ENCODE measurements at places on chromosomes 11 and 22.

- no peak for DNase-seq
Observed at GRCh38 chr11:19419808-19420207, 179.1 kb upstream of the E2F8 start.

DNA sequence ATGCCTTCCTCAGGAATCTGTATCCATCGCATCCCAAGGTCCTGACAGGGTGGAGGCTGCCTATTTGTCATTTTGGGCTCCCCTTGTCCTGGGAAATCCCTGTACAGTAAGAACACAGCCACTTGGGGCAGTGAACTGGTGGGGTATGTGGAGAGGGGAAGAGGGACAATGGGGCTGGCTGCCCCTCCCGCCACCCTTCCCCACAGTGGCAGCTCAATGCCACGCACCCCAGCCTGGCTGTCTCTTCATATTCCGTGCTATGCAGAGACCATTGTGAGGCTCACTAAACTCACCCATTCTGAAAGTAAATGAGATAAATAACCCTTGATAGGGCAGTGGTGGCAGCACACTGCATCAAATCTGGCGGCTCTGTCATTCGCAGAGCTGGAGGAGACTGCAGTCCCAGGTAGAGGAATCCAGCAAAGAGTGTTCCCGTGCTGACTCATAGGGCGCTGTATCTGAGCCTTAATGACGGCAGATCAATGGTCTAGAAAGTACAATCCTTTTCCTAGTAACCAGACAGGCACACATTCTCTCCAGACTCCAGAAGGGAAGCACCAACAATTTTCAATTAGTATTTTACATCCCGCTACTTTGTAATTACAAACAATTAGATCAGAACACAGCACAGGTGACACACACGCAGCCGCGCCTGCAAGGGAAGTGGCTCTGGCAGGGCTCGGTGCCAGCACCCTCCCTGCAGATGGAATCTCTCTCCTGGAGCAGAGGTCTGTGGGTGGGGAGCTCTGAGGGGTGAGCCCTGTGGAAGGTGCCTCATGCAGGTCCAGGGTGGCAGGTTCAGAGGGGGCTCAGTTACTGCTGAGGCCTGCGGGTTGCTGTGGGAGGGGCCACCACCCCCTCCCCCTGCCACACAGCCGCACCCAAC lies 167.9 kb upstream of the B3GAT1 start:
- DNase-seq, result no peak

- no peak for DNase-seq
Observed at GRCh38 chr22:24208012-24208749, 26.9 kb downstream of the SUSD2 start.

DNA sequence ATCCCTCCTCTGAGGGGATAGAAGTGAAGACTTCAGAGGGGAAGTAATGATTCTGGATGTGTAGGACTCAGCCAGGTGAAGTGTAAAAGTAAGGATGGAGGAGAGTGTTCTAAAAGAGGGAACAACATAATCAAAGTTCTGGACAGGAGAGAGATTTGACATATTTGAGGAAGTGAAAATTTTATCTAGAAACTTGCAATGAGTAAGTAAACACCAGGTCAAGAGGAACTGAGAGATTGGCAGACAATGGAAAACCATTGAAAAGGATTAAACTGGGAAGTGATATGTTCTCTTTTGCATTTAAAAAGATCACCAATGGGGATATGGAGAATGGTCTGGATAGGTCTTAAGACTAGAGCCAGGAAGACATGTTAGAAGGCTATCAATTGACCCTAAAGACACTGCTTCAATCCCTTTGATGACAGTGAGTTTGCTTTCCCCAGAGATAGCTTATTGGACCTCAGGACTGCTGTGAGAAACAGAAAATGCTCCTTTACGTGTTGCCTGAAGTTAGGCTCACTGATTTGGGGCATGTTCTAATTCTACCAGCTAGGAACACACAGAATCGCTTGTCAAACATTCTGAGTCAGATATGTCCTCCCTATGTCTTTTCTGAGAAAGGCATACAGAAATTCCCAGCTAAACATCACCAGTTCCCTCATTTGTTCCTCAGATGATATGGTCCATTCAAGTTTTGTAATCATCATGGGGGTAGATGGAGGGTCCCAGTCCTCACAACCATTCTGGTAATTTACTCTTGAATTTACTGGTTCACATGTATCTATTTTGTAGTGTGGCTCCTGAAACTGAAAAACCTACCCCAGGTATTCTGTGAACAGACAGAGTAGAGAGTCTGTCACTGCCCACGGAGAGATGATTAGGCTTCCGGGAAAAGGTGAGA lies 144.9 kb downstream of the MAML2 start:
- DNase-seq, result no peak

- DNase-seq, result no peak
Observed at GRCh38 chr11:65858681-65859087, 704 bp upstream of the CFL1 start.

GRCh38 chr11:114566276-114566675 lies 6.6 kb upstream of the NXPE1 start:
- no peak for DNase-seq

- DNase-seq, result no peak
Observed at GRCh38 chr11:118156531-118157185, 4.0 kb upstream of the SCN4B start.

DNA sequence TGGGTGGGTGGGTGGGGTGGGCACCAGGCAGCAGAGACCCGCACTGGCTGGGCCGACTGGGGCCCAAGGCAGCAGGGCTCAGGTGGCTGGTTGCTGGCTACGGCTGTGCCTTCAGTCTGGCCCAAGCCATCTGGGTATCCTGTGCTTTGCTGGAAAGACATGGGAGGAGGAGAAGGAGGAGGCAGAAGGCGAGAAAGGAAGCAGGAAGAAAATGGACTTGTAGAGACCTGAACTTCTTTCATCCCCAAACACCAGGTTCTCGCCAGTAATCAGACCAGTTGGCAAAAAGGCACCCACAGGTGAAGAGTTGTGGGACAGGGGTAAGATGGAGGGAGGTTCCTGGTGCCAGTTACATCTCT lies 78.8 kb downstream of the IGLL1 start:
- DNase-seq, result no peak
